CD4-positive, alpha-beta T cell treated with Interleukin-2 at 100 ng/mL for 4 hours (primary cell): ENCODE measurements at places on chromosomes 2 and 18.

GRCh38 chr2:199085261-199085660, 372.5 kb downstream of the SATB2 start:
- no peak for DNase-seq

DNA sequence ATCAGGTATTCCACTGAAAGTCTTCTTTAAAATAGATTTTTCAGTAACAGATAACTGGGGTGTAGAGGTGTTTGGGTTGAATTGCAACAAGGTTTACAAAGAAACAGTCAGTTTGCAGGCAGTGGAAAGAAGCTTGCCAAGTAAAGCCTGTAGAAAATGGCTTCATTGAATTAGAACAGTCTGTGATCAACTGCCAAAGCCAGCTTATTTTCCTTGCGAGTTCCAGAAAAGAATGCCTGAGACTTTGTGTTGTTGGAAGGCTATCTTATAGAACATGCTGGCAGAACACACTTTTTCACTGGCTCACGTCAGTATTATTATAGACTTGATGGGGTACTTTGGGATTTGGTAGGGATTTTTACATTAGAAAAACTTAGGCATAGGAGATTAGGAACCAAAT, 601.0 kb downstream of the XIRP2 start:
- no peak for DNase-seq

GRCh38 chr18:79048245-79048632, 21.0 kb upstream of the ATP9B start:
- no peak for DNase-seq

DNA sequence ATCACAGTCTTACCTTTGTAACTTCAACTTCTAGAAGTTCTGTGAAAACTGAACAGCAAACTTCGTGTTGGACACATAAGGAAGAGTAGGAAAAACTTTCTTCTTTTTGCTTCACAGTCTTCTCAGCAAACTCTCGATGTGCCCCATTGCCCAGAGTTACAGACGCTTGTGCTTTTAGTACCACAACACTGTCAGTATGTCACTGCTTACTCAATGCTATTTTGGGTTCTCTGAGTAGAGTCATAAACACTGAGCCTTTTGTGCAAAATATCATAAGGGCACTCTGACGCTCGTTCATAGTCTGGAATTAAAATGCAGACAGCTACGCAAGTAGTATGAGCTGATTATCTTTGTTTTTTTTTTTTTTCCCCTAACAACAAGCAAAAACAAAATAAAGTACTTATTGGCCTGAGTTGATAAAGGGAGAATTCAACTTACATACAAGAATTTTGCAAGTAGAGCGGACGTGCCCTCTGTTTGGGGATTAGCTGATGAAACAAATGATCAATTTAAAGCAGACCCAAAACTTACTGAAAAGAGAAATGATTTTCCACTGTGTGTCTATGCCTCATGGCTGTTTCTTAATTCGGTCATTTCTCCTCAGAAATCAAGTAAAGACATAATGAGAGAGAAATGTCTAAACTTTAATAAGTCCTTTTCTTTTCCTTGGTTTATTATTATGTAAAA, at the start of gene CDH19:
Gene CDH19 (minus strand): TSS at position 150 of the 687 bp plus-strand sequence. CDS start 31,886 bp downstream, outside the sequence.
- no peak for DNase-seq

- DNase-seq = no peak
These were observed 707.8 kb downstream of the DSC3 start for GRCh38 chr18:30334781-30335180.

DNA sequence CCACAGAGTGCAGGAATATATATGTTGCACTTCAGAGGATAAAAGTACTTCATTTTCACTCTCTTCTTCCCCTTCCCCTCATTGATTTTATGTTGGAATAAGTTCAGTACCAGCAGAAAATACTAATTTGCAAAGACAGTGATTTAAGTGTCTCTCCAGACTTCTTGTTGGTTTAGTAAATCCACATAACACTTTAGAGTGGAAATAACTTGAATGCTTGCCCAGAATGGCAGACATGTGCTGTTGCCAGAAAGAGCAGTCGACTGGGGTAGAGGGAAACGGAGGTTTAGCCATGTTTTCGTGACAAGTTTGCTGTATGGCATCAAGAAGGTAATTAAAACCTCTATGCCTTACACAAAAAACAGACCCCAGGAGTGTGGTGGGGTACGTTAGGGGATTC, 246.0 kb upstream of the CXCR4 start:
- no peak for DNase-seq

DNA sequence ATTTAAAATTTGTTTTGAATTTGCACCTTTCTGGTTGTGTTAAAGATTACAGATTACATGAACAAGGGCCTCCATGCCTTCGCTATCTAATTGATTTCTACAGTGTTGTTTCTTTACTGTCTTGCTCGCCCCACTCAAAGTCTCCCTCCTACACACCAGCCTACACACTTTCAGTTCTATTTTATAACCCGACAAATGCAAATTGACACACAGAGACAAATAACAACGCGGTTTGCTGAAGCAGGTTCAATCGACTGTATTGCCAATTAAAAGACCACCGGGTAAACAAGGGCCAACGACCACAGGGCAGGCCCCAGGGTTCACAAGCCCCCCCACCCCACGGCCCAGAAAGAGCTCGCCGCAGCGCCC, 869 bp downstream of the STARD7 start:
- DNase-seq = no peak

DNA sequence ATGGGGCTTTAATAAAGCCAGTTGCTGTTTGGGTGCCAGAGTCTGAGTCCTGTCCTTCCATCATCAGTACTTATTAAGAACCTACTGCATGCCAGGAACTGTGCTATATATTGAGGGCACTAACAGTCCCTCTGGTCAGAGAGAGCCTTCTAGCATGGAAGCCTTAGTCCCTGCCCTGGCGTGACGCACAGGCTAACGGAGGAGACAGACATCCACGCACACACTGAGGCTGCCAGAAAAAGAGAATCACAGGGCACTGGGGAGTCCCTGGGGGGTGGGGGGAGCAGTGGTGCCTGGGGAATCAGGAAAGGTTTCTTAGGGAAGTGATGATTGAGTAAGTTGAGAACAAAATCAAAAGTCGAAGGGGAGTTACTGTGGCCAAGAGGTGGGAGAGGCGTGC, 31.5 kb downstream of the CTIF start:
- no peak for DNase-seq
